ENCODE measurements at places on chromosomes 3 and 15. TPM values are rescaled to one million over a fixed set of nuclear protein-coding genes. Genes with fewer than 3 reads are reported as not detected.
A peak's percentile ranks its signal among the peaks of the same experiment; 100 is the strongest.

The SLC15A2 gene
- 1.8 TPM for total RNA-seq

DNA sequence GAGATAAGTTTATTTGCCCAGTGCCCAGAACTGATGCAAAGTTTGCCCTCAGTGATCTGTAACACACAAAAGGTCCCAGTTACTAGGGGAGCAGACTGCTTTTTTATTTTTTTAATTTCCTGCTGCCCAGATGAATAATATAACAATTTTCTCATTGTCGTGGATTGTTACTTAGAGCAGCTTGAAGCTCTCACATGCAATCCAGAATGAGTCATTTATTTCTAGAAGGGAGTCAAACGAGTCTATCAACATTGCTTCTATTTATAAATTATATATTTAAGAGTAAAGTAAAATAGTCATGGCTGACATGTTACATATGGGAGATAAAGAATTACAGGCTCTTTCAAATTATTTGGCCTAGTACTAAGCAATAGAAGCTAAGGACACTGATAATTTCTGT, 41.3 kb downstream of the MEIS2 start:
- no peak overlapping the region for H3K4me3 ChIP-seq
- no peak for DNase-seq
- H3K4me1 ChIP-seq, result no peaks in the 10 kb centered on the region
- H3K27me3 ChIP-seq, result no peaks in the 10 kb centered on the region
- H3K27ac ChIP-seq, result no peak overlapping the region

- no peaks in the 10 kb centered on the region for H3K27me3 ChIP-seq
- H3K4me3 ChIP-seq, result peak overlapping the region; percentile 54
- peaks cover 4% of the 10 kb centered on the region for H3K36me3 ChIP-seq
- H3K4me1 ChIP-seq, result peaks cover 22% of the 10 kb centered on the region
These were observed 59.4 kb upstream of the IMPG2 start for GRCh38 chr3:101379658-101380376.

- peak; percentile 84 for DNase-seq
- no peaks in the 10 kb centered on the region for H3K36me3 ChIP-seq
- no peak overlapping the region for H3K27ac ChIP-seq
These were observed 17.3 kb downstream of the DPH3 start for GRCh38 chr3:16247282-16248061.

DNA sequence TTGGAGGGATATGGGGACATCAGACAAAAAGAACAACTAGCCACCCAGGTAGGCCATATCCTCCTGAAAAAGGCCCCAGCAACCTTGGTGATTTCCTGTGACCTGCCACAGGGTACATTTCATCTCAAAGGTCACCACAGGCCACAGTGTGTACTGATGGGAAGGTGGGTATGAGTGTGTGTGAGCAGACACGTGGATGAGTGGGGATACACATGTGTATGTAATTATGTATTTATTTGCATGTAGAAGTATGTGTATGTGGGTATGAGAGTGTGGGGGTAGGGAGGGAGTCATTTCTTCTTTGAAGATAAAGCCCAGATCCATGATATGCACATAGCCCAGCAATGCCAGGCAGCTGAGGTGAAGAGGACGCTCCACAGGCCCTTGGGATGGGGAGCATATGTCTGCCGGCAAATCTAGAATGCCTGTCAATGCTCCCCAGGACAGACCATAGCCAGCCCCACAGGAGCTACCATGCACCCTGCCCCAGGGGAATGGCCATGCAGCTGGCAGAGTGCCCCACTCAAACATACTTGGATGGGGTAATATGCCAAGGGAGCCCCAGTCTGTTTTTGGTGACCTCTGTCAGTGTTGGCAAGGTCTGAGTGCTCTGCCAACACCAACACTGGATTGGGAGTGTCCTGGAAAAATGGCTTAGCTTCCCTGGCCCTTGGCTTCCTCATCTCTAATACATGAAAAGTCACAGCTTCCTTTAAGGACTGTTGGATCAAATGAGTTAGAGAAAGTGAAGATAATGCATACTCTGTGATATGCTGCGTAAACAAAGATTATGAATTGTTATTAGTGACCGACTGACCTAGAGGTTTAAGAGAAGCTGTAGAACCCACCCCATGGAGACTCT, 42.4 kb downstream of the RAB6B start:
- H3K4me3 ChIP-seq, result no peak overlapping the region
- no peak overlapping the region for H3K27ac ChIP-seq
- no peaks in the 10 kb centered on the region for H3K36me3 ChIP-seq
- DNase-seq, result no peak

- no peak overlapping the region for H3K4me3 ChIP-seq
- no peaks in the 10 kb centered on the region for H3K27me3 ChIP-seq
These were observed 115.5 kb upstream of the NECTIN3 start for GRCh38 chr3:110956081-110956480.

- DNase-seq, result no peak
- H3K27me3 ChIP-seq, result no peaks in the 10 kb centered on the region
- no peak overlapping the region for H3K4me3 ChIP-seq
- no peaks in the 10 kb centered on the region for H3K36me3 ChIP-seq
- no peak overlapping the region for H3K27ac ChIP-seq
These were observed 100.0 kb downstream of the ALCAM start for GRCh38 chr3:105466495-105467404.

GRCh38 chr3:63324621-63325020, 46.5 kb downstream of the SYNPR start:
- no peaks in the 10 kb centered on the region for H3K27me3 ChIP-seq
- H3K27ac ChIP-seq, result no peak overlapping the region
- H3K36me3 ChIP-seq, result no peaks in the 10 kb centered on the region
- no peak for DNase-seq
- H3K4me3 ChIP-seq, result no peak overlapping the region

GRCh38 chr3:138888560-138888959, 53.8 kb upstream of the PIK3CB start:
- H3K27me3 ChIP-seq, result peaks cover 2% of the 10 kb centered on the region
- DNase-seq, result no peak
- no peaks in the 10 kb centered on the region for H3K4me1 ChIP-seq
- H3K36me3 ChIP-seq, result no peaks in the 10 kb centered on the region

DNA sequence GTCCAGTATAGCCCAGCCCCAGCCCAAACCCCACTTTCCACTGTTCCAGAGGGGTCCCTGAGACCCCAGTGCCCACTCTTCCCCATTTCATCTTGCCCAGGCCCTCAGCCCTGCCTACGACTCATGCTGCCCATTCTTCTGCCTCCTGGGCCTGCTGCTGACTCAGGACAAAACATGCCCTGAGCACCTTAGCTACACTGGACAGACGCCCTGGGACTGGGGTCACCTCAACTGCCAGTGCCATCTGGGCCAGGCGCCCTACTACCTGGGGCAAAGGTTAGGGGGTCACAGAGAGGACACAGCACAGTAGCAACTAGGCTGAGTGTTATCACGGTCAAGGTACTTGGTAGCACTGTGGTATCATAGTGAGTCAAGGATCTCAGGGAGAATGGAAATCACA, 2.6 kb upstream of the LAMB2 start:
- no peaks in the 10 kb centered on the region for H3K4me1 ChIP-seq
- no peak for DNase-seq
- peaks cover 2% of the 10 kb centered on the region for H3K27me3 ChIP-seq
- no peaks in the 10 kb centered on the region for H3K36me3 ChIP-seq
- H3K4me3 ChIP-seq, result no peak overlapping the region
- no peak overlapping the region for H3K27ac ChIP-seq

The GPR160 gene
- total RNA-seq, result 0.37 TPM

GRCh38 chr3:165513715-165514701, 317.8 kb upstream of the SLITRK3 start:
- H3K27ac ChIP-seq, result no peak overlapping the region
- H3K27me3 ChIP-seq, result no peaks in the 10 kb centered on the region
- no peaks in the 10 kb centered on the region for H3K4me1 ChIP-seq

GRCh38 chr3:179068779-179069530, 2.7 kb downstream of the ZMAT3 start:
- H3K4me1 ChIP-seq, result peaks cover 30% of the 10 kb centered on the region
- H3K4me3 ChIP-seq, result no peak overlapping the region
- H3K36me3 ChIP-seq, result peaks cover 25% of the 10 kb centered on the region
- DNase-seq, result peak; percentile 52
- no peaks in the 10 kb centered on the region for H3K27me3 ChIP-seq

DNA sequence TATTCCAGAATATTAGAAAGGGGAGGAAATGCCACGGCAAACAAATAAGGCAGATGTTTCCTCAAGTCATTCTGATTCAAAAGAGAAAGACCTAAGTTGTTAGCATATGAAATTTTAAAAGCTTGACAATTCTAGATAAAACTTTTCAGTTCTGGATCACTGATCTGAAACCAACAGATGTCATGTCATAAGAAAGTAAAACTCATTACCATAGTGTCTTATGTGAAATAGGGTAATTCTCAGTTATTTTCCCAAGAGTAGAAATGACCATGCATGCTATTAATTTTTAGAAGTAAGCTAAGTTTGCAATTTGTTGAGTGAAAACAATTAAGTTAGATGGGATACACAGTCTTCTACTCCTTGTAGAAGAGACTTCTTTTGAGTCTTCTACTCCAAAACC, 630.3 kb downstream of the NAALADL2 start:
- H3K36me3 ChIP-seq, result no peaks in the 10 kb centered on the region
- no peak overlapping the region for H3K27ac ChIP-seq
- H3K27me3 ChIP-seq, result no peaks in the 10 kb centered on the region
- no peak for DNase-seq
- H3K4me3 ChIP-seq, result no peak overlapping the region
- no peaks in the 10 kb centered on the region for H3K4me1 ChIP-seq

The CFAP100 gene
- not detected for total RNA-seq

The TYRO3 gene
- not detected for total RNA-seq

The HTR3E gene
- total RNA-seq, result not detected

The RLBP1 gene
- not detected for total RNA-seq

The C3orf49 gene
- total RNA-seq, result not detected

The FANCD2OS gene
- total RNA-seq, result not detected

GRCh38 chr3:160395297-160395696, 3.7 kb downstream of the IFT80 start:
- no peak overlapping the region for H3K27ac ChIP-seq
- no peak overlapping the region for H3K4me3 ChIP-seq
- peaks cover 24% of the 10 kb centered on the region for H3K4me1 ChIP-seq
- DNase-seq, result no peak

Measured in CD4-positive, CD25-positive, alpha-beta regulatory T cell (primary cell).